Natural killer cell treated with Interleukin-12 subunit alpha and Interleukin-12 subunit beta and Interleukin-15 and Interleukin-18, amount 100 ng/mL, for 72 hours (primary cell): ENCODE measurements at places on chromosomes 2 and 18.

- no peaks in the 10 kb centered on the region for H3K36me3 ChIP-seq
- H3K27ac ChIP-seq = no peak overlapping the region
- no peaks in the 10 kb centered on the region for H3K27me3 ChIP-seq
- H3K4me3 ChIP-seq = no peak overlapping the region
Measured at GRCh38 chr2:182316950-182317349, 109.9 kb downstream of the PDE1A start.

DNA sequence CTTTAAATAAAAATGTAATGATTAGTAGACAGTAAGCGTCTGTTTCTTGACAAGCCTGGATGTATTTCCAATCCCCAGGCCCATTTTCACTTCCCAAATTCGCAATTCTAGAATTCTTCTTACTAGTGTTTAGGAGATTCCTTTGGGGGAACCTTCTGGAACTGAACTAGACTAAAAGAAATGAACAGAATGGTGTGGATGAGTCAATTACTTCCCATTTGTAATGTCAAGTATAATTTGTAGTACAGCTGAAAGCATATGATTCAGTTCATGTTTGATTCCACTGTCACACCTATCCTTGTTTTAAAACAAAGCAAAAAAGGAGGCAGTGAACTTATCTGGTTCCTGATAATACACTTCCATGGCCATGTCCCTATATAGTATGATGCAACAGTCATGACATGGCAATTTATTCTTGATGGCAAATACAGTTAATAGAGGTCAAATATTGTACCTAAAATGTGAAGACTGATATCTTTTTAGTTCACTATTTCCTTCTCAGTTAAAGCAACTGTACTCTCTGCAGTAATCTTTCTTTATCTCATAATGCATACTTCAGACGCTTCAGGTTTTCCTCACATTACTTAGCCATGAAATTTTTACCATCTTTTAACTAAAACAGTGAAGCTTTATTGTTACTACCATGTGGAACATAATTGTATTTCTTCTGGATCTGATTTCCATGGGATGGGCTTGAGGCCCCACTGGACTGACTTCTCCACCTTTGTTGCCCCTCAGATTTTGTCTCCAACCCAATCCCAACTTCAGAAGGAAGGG lies 2.0 kb downstream of the IDH1 start:
- DNase-seq = no peak
- peaks cover 5% of the 10 kb centered on the region for H3K36me3 ChIP-seq

DNA sequence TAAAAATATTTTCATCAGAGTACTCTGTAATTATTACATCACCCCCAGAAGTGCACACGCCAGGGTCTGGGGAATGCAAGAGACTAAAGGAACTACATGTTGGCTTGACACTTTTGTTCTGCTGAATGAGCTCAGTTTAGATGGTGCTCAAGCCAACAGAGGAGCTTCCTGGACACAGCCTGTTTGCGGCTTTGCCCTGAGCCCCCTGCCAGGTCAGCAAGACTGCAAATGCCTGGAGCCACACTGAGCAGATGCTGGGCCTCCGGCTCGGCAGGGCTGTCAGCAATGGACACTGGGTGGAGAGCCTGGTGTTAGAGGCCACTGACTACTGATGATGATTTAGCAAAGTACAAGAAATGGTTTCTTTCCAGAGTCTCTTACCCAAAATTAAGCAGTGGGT lies 31.9 kb downstream of the PTPN18 start:
- no peak overlapping the region for H3K4me3 ChIP-seq
- no peak overlapping the region for H3K27ac ChIP-seq
- H3K27me3 ChIP-seq = no peaks in the 10 kb centered on the region
- peaks cover 12% of the 10 kb centered on the region for H3K4me1 ChIP-seq

DNA sequence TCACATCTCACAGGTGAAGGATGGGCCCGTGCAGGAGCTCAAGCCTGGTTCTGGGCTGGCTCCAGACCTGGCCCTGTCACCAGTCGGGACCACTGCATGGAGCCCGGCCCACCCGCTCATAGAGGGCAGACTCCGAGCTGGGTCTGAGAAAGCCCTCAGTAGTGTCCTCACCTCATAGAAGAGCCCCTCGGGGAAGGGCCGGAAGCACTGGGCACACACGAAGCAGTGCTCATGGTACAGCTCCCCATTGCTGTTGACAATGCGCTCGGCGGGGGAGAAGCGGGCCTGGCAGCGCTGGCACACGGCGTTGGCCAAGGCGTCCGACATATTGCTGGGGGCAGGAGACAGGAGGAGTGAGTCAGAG lies 11.3 kb downstream of the GPR17 start:
- H3K27ac ChIP-seq = no peak overlapping the region
- no peaks in the 10 kb centered on the region for H3K4me1 ChIP-seq
- no peak overlapping the region for H3K4me3 ChIP-seq
- peaks cover 7% of the 10 kb centered on the region for H3K27me3 ChIP-seq
- DNase-seq = no peak

DNA sequence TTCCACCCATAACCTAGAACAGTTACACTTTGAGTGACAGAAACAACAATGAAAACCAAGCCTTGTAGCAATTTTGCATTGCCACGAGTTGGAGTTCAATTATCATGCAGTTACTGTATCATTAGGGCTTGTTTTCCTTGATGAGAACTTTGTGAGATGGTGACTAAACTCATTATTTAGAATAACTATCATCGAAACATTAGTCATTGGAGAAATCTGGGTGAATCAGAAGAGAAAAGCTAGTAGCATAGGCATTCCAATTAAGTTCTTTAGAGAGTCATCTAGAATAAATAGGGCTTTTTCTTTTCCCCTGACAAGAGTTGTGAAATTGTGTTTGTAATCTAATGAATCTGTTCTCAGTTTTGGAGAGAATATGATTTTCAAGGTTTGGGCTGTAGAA lies 122.8 kb upstream of the DOCK10 start:
- no peak for DNase-seq
- H3K36me3 ChIP-seq = no peaks in the 10 kb centered on the region
- H3K27ac ChIP-seq = no peak overlapping the region
- no peaks in the 10 kb centered on the region for H3K4me1 ChIP-seq

DNA sequence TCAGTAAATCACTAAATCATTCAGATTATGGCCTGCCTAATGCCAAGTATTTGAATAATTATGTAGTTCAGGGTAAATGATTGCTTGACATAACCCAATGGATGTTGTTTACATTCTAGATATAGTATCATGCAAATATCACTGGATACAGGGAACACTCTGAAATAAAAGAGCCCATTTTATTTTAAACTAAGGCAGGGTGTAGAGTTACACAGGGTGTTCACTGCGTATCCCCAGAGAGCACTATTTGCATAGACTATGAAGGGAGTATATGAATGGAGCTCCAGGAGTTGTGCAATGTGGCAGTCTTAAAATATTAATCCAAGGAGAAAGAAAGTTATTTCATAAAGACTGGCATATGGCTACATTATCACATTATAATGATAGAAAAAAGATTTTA lies 701.1 kb upstream of the KLHL29 start:
- H3K27me3 ChIP-seq = no peaks in the 10 kb centered on the region
- H3K4me1 ChIP-seq = no peaks in the 10 kb centered on the region
- DNase-seq = no peak
- no peak overlapping the region for H3K27ac ChIP-seq
- H3K4me3 ChIP-seq = no peak overlapping the region
- no peaks in the 10 kb centered on the region for H3K36me3 ChIP-seq

DNA sequence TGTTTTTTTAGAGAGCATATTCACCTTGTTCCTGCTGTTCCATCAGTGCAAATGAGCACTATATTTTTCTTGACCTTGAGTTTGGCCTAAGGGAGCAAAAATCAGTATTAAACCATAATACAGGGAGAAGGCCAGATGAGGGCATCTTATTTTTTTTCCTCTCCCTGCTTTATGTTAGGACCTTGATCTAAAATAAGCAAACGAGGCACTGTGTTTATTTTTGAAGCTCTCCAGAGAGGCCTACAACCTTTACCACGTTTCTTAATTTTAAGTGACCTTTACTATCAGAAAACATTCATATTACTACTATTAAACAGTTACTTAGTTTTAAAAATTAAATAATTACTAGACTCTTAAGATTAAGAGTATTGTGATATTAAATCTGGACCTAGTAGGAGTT lies 100.8 kb downstream of the TANC1 start:
- no peak overlapping the region for H3K27ac ChIP-seq
- H3K4me1 ChIP-seq = no peaks in the 10 kb centered on the region
- H3K36me3 ChIP-seq = no peaks in the 10 kb centered on the region
- no peak overlapping the region for H3K4me3 ChIP-seq
- DNase-seq = no peak
- H3K27me3 ChIP-seq = no peaks in the 10 kb centered on the region

DNA sequence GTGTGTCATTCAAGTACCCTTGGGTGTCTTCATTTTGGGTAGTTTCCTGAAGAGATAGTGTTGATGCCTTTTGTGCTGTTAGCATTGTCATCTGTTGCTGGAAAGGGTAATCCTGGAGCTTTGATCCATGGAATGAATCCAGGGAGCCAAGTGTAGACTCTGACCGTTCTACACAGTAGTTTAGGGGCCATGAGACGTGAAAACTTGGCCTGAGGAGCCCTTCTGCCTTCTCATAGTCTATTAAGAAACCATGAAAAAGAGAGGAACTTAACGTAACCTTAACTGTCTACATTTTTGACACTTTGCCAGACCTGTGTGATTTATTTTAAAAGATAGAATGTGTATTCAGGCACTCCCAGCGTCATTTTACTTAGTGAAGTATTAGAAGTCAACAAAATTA lies 194.0 kb downstream of the BABAM2 start:
- DNase-seq = no peak
- no peak overlapping the region for H3K27ac ChIP-seq
- no peaks in the 10 kb centered on the region for H3K27me3 ChIP-seq
- H3K4me3 ChIP-seq = no peak overlapping the region

DNA sequence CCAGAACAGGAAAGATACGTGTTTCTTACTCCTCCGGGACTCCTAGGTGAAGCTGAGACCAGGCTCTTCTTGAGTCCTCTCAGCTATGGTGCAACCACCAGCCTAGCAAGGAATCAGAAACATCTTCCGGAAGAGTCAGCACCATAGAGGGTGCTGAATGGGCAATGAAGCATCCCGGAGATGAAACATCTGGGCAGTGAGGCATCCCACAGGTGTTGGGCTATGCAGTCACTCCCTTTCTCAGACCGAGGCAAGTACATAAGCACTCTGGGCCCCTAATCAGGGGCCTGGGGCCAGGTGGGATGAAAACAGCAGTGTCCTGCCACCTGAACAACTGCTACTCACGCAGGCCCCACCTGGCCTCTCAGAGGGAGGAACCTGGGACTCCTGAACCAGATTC lies 1.4 kb upstream of the CAPN10 start:
- no peaks in the 10 kb centered on the region for H3K36me3 ChIP-seq
- peak overlapping the region; percentile 76 for H3K4me3 ChIP-seq
- peak overlapping the region; percentile 87 for H3K27ac ChIP-seq
- H3K27me3 ChIP-seq = no peaks in the 10 kb centered on the region
- DNase-seq = no peak

GRCh38 chr2:73705091-73705490 lies 32.1 kb downstream of the TPRKB start:
- H3K27ac ChIP-seq = no peak overlapping the region
- H3K27me3 ChIP-seq = peaks cover 10% of the 10 kb centered on the region
- H3K36me3 ChIP-seq = no peaks in the 10 kb centered on the region
- no peaks in the 10 kb centered on the region for H3K4me1 ChIP-seq

- peaks cover 39% of the 10 kb centered on the region for H3K36me3 ChIP-seq
- H3K4me1 ChIP-seq = peaks cover 35% of the 10 kb centered on the region
- H3K4me3 ChIP-seq = peak overlapping the region; percentile 59
- DNase-seq = peak; percentile 79
- H3K27ac ChIP-seq = no peak overlapping the region
- no peaks in the 10 kb centered on the region for H3K27me3 ChIP-seq
Measured at GRCh38 chr2:12861344-12861930, 144.7 kb downstream of the TRIB2 start.

DNA sequence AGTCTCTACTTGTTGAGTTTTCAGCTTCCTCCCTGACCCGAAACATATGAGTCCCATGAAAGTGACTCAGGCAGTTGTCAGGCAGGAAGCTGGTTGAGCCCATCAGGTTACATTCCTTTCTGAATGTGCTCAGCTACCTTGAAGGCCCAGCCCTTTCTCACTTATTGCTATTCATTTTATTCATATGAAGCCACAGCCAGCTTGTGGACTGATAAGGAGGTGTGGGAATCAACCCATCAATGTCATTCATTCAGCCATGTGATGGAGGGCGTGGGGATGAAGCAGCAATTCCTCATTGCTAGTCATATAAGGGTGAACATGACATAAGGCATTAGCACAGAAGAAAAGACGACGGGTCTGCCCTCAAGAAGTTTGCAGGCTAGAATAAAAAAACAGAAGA lies 5.3 kb upstream of the VPS4B start:
- DNase-seq = no peak
- H3K27me3 ChIP-seq = peaks cover 27% of the 10 kb centered on the region
- H3K27ac ChIP-seq = no peak overlapping the region
- H3K4me1 ChIP-seq = peaks cover 15% of the 10 kb centered on the region
- H3K36me3 ChIP-seq = no peaks in the 10 kb centered on the region
